Stimulated activated CD4-positive, alpha-beta T cell treated with anti-CD3 and anti-CD28 coated beads, Interleukin-1b, Interleukin-23, amount 100 ng/mL, for 1 hour (primary cell): ENCODE measurements at places on chromosomes 3 and 15.

GRCh38 chr3:156617145-156617544, 57.2 kb upstream of the TIPARP start:
- DNase-seq: no peak

GRCh38 chr3:142888099-142888480, 793 bp downstream of the PCOLCE2 start:
- DNase-seq: no peak

DNA sequence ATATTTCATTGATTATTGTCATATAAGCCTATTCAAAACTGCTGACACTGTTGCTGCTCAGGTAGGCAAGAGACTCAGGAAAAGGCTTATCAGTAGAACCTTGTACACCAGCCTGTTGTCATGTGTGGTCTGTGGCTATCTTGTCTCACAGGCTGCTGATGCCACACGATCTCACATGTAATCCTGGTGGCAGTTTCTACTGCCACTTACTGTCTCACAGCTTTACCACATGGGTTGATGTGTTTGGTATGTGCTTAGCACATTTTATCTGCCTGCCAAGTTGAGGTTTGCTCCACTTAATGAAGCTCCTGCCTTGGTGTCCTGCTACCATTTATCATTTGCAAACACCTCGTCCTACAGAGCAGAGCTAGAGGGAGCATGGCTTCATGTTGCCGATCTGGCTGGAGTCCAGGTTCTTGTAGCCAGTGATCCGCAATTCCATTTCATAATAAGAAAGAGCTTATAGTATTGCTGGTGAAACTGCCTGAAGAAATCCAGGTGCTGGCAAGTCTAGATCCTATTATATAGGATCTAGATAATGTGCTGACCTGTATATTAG, 637.9 kb downstream of the NLGN1 start:
- no peak for DNase-seq

DNA sequence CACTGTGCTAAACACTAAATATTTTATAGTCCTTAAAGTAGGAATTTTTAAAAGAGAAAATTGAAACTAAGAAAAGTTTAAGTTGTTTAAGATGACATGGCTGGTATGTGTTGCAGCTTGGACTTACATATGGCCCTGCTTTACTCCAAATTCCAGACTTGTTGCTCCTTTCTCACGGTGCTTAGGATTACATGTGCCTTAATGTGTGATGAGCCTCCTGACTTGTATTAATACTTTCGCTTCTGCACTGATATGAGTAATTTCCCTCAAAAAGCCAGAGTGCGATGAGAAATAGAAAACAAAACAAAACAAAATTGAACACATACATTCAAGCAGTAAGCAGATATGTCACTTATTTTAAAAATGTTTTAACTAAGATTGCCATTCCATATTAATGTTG, 250.2 kb downstream of the VGLL3 start:
- no peak for DNase-seq

GRCh38 chr3:136577791-136578190, 174.4 kb downstream of the STAG1 start:
- no peak for DNase-seq

GRCh38 chr3:140206196-140207040, 271.4 kb downstream of the CLSTN2 start:
- no peak for DNase-seq

GRCh38 chr3:151684094-151684493, 49.6 kb upstream of the AADACL2 start:
- no peak for DNase-seq
